ENCODE measurements at places on chromosomes 16 and 17. TPM values are rescaled to one million over a fixed set of nuclear protein-coding genes. Genes with fewer than 3 reads are reported as not detected.
A peak's percentile ranks its signal among the peaks of the same experiment; 100 is the strongest.

DNA sequence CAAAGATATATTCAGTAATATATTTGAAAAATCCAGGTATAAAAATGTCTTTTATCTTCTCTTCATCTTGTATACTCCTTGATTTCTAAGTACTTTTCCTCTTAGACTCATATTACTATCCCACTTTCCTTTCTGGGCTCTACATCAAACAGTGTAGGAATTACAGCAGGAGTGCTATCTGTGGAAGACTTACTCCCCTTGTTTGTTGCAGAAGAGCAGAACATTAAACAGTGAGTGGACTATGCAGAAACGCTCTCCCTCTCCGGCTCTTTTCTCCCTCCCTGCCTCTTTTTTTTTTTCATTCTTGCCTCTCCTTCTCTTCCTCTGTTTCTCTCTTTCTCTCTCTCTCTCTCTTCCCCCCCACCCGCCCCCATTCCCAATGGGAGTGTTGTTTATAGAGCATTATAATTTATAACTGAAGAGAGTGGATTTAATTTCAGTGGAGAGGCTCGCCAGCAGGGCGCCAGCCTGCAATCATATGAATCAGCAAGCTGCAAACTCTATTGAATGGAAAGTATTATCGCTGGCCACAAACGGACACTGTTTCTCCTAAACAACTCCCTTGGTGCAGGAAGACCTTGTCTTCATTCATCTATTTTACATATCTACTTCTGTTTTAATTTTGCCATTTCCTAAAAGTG, 242.3 kb upstream of the TBX2 start:
- H3K4me1 ChIP-seq: peaks cover 10% of the 10 kb centered on the region
- peak overlapping the region; percentile 49 for H3K27ac ChIP-seq
- no peaks in the 10 kb centered on the region for H3K36me3 ChIP-seq
- DNase-seq: peak; percentile 71

- H3K4me3 ChIP-seq: no peak overlapping the region
- no peaks in the 10 kb centered on the region for H3K4me1 ChIP-seq
These were observed 32.2 kb upstream of the CNEP1R1 start for GRCh38 chr16:49992825-49993224.

DNA sequence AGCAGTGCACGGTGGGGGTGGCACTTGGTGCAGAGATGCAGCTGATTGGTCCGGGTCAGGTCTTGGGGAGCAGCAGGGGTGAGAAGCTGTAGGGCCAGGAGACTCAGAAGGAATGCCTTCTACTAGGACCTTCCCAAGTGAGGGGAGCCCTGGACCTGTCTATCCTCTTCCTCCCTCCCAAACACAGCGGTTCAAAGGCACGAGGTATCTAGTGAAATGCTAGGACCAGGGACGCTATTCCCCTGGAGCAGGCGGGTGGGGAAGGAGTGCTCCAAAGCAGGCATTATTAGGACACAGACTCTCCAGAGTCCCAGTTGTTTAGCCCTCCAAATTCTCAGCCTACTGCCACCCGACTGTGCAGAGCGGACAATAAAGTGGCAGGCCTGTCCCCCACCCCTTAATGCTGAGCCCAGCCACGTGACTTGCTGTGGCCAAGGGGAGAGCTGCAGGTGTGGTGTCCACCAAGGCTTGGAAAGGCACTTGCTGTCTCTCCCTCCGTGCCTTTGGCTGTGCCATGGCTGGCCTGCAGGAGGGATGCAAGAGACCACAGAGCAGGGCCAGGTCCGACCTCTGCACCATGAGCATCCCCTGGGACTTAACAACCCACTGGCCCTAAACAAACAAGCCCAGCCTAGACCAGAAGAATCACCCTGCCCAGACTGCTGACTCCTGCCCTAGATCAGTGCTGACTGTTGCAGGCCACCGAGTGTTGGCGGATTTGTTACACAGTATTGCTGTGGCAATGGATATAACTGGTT, 97.2 kb downstream of the TBC1D16 start:
- no peak overlapping the region for H3K27ac ChIP-seq
- H3K27me3 ChIP-seq: peaks cover 1% of the 10 kb centered on the region
- no peak for DNase-seq
- no peaks in the 10 kb centered on the region for H3K36me3 ChIP-seq
- H3K4me3 ChIP-seq: no peak overlapping the region

Gene RFNG
- 14.5 TPM for polyA plus RNA-seq

Gene KCNJ12
- 0.69 TPM for polyA plus RNA-seq

Gene TK1
- polyA plus RNA-seq: 40.6 TPM
